ENCODE measurements at places on chromosomes 5 and 9.

DNA sequence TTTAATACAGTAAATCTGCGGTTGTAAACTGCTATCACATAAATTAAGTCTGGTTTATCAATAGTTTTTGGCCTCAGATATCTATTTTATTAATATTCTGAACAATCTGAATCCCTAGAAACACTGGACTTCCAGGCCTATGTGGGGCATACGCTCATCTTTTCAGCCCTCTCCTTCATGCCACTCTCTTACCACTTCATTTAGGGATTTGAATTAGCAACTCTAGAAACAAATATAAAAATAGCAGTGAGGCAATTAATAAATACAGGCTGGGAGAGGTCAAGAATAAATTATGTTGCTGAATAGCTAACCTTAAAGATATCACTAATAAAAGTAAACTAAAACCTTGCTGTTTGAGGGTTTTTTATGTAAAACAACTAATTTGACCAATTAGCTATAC lies 480.3 kb upstream of the CD180 start:
- DNase-seq = no peak

DNA sequence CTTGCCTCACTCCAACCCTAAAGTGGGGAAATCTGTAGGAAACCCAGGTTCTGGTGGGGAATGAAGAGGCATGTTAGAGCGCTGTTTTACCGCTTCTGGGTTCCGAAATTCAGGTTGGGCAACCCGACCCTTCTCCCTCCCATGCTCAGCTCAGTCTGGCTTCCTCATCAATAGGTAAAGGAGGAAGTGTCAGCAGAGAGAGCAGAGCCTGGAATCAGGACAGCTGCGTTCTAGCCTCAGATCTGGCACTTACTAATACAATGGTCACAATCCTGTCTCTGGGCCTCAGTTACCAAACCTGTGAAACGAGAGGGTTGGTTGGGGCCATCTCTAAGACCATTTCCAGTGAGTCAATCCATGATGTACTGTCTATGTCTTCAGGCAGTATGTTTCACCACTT lies 16.2 kb upstream of the TNIP1 start:
- no peak for DNase-seq

GRCh38 chr9:137008312-137008711 lies 11.9 kb upstream of the CLIC3 start:
- no peak for DNase-seq

DNA sequence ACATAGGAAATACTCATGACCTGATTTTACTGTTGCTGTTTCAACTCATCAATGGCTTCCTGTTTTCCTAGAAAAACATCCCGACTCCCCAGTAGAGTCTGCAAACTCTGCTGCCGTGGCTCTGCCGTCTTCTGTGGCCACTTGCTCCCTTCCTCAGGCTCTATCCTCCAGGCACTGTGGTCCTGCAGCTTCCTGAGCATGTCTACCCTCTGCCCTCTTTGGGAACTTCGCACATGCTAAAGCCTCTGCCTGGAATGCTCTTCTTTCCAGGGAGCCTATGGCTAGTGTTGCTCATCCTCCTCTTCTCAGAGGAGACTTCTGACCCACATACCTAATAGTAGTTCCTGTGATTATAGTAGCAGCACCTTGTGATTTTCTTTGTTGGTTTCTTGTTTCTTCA lies 256.9 kb downstream of the MAN2A1 start:
- DNase-seq = no peak

DNA sequence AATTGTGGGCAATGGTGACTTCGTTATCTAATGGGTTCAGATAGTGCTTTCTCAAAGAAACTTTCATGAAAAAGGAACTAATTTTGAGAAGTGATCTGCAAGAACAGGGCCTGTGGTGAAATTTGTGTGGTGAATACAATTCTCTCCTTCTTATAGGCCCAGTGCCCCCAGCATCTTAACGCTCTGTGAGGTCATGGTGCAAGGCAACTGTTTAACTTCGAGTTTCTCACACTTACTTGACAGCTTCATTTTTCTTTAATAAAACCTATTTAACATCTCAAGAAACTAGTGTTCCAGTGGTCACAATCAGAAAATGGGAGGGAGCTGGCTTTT lies 69.2 kb downstream of the FAM114A2 start:
- no peak for DNase-seq

- no peak for DNase-seq
These were observed 9.0 kb downstream of the FCN2 start for GRCh38 chr9:134889386-134890154.

GRCh38 chr9:134066913-134067851 lies 644 bp downstream of the BRD3 start:
- no peak for DNase-seq

GRCh38 chr9:95021166-95021886 lies 294.8 kb downstream of the AOPEP start:
- DNase-seq = no peak

GRCh38 chr5:68708156-68708841 lies 385.5 kb upstream of the SLC30A5 start:
- DNase-seq = no peak

DNA sequence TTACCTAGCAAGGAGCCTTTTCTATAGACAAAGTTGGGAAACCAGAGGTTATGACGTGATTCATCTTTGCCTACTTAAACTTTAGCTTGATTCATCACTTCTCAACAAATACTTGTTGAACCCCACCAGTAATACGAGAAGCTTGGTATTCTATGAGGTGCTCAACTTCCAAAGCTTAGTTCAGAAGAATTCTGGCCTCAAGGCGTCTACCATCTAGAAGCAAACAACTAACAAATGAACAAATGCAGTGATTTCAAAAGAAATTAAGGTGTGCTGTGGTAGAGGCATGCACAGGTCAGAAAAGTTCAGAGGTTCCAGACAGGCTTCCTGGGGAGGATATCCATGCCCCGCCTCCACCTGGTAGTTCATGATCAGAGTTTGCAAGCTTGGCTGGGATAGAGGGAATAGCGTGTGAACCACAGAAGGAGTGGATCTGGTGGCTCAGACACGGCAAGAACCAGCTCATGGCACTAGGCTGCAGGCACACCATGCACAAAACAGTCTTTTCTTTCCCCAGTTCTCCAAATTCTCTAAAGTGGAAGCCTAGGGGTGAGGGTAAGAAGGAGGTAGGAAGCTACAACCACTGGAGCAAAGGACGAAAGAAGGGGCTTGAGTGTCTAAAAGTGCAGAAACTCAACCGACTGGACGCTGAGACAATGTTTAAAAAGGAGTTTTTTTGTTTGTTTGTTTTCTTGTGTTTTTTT lies 473.0 kb downstream of the RAB3C start:
- DNase-seq = no peak

DNA sequence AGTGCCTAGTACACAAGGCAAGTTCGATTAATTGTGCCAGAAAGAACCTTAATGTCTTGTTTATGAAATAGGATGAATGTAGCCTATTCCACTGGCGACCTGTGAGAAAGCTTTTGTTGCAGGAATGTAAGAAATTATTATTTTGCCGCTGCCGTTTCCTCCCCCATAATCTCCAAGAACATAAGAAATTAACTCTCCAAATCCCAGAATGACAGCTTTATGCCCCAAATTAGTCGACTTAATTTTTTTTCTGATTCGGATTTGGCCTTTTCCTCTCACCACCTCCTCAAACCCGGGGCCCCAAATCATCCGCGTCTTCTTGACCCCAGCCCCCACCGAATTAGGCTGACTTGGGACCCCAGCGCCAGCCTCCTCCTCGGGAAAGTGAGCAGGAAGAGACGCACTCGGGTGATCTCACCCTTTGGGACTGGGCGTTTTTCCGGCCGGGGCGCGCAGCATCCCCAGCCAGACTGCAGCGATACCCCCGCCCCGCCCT lies 682 bp upstream of the SPTAN1 start:
- DNase-seq = no peak

DNA sequence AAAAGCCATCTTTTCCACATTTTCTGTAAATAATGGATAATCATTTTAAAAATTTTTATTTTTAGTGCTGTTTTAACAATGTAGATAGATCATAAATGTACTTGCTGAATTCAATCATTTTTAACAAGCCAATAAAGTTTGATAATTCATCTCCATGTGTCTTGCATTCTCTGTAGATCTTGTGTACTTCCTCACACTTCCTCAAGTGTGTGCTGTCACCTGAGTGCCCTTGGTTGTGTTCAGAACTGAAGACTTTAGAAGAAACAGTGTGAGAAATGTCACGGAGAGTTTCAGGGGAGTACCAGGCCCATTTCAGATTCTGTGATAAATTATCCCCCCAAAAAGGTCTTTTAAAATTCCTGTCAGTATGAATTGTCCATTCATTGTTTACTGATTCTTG lies 146.0 kb downstream of the NTRK2 start:
- DNase-seq = no peak

DNA sequence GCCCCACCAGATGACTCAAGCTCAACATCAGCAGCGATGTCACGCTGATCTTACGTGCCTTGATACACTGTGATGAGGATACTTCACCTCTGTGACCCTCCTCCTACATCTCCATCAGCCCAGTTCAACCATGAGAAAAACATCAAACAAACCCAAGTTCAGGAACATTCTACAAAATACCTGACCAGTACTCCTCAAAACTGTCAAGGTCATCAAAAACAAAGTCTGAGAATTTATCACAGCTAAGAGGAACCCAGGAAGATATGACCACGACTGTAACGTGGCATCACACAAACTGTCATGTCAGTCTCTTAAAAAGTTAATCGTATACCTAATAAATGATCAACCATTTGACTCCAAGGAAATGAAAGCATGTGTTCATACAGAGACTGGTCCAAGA lies 90.8 kb downstream of the COL23A1 start:
- no peak for DNase-seq

DNA sequence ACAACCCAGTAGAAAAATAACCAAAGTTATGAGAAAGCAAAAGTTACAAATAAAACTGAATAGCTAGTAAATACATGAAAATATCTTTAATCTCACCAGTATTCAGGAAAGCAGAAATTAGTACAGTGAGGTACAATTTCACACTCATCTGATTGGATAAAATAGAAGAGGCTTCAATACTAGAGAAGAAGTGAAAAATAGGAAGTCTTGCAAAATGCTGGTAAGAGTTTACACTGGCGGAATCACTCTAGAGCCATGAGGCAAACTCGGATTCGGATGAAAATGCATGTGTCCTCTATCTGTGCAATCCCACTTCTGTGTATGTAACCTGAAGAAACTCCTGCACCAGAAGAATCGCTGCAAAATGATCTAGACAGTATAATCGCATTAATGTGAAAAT lies 128.9 kb downstream of the CCDC192 start:
- DNase-seq = no peak

DNA sequence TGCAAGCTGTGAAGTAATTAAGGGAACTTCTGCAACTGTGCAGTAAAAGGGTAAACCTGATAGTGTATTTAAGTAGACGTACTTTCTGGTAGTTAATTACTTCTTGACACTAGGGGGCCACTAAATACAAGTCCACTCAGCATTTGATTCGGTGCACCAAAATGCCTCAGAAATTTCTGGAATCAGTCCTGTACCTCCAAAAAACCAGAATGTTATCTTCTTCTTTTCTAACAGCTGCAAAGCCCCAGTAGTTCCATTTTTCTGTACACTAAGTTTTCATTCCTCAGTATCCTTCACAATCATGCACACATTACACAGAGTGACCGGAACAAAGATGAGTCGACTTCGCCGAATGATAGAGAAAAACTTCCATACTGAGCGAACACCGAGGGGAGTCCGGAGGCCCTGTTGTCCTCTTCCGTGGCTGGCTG lies 484 bp downstream of the GFM2 start:
- DNase-seq = no peak

GRCh38 chr9:78132701-78133058 lies 101.1 kb upstream of the GNAQ start:
- DNase-seq = no peak

- no peak for DNase-seq
These were observed 13.4 kb downstream of the HSPA5 start for GRCh38 chr9:125227761-125228160.

DNA sequence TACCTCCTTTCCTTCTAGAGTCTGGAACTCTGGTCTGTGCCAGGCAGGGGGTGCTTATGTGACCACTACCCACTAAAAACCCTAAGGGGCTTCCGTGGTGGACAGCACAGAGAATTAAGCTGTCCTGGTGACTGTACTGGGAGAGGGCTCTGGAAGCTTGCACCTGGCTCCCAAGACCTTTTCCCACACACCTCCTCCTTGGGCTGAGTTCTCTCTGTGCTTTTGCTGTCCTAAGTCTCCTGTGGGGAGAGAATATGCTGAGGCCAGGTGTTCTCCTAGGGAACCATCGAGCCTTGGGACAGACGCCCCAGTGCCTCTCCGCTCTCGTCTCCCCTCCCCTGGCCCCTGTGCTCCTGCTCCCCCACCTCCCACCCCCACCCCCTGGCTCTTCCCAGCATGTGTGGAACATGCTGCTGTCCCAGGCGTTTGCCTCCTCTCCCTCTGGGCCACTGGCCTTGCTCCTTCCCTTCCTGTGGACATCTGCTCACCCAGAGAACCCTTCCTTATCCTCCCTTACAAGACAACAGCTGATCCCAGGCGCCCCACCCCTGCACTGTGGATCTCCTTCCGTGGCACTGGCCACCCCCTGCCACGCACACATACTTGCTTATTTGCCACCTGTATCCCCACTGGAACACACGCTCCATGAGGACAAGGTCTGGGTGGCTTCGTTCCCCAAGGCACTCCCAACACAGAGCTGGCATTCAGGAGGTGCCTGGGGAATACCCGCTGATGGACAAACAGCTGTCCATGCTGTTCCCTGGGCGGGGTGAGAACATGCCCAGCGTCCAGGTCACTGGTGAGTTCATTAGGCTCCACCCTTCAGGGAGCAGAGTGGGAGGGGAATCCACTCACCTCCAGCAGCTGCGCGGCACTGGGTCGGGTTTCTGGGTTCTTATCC lies 83.0 kb downstream of the STK10 start:
- DNase-seq = no peak

DNA sequence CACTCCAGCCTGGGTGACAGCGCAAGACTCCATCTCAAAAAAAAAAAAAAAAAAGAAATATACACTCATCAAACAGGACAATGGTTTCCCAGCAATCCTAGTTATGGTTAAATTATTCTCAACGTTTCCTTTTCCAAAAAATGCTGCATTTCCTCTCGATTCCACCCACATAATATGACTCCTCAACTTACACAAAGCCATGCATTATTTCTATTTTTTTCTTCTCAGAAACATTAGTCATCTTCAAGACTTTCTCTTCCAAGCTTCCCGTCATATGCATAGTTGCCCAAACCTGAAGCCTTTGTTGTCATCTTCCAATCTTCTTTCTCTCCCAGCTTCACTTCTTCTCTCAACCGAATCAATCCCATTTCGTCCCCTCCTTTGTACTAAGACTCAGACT lies 61.4 kb upstream of the RANBP6 start:
- DNase-seq = no peak

All from AG04449 (cell line).